ENCODE measurements at places on chromosomes 13 and 19. TPM values are rescaled to one million over a fixed set of nuclear protein-coding genes. Genes with fewer than 3 reads are reported as not detected.
A peak's percentile ranks its signal among the peaks of the same experiment; 100 is the strongest.

Gene TICAM1
- 7.7 TPM for polyA plus RNA-seq

GRCh38 chr13:75480671-75481175, 1.2 kb downstream of the TBC1D4 start:
- DNase-seq: peak; percentile 61

GRCh38 chr13:62846302-62846701, 1430.7 kb upstream of the PCDH20 start:
- DNase-seq: no peak

DNA sequence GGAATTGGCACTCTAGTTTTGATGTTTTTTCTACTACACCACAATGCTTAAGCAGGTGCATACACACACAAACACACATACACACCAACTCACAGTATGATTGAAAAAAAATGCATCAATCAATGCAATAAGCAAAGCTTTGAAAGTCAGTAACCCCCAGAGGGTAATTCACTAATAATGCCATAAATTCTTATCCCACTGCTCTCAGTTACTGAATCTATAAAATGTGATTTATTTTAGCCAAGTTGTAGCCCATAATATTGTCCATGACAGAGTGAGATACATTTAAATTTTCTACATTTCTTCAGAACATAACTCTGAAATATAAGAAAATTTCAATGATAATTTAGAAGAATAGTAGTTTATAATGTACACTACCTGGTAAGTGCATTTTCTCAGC, 87.9 kb downstream of the LIG4 start:
- DNase-seq: no peak

DNA sequence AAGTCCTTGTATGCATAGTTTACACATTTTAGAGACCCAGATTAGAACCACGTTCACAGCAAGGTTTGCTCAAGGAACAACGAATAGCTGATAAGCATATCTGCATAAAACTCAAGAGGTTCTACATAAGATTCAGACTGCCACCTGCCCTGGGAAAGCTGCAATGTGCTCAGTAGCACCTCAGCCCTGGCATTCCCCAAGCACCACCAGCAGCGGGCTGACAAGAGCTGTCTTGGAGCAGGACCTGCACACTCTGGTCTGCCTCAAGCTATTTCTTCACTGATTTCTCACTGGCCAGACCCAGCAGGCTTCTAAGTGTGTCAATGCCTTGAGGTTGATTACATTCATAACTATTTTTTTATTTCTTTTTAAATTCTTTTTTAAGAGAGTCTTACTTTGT, 65.8 kb upstream of the UQCRFS1 start:
- DNase-seq: no peak

Gene TSSK6
- 1.2 TPM for polyA plus RNA-seq

- peak; percentile 76 for DNase-seq
These were observed 42.7 kb downstream of the ADPRHL1 start for GRCh38 chr13:113410472-113411201.

DNA sequence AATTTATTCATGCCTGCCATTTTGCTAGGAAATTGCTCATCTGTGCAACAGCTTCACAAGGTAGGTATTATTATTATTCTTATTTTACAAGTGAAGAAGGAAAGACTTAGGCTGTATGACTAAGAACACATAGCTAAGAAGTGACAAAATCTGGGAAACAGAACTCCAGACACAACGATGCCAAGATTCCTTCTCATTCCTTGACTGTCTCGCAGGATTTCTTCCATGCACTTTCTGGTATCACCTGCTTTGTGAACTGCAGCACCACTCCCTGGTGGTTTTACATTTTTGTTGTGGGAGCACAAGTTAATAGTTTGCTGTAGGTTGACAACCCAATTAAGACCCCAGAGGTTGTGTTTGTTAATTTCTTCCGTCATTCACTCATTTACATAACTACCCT, 188.5 kb downstream of the LACC1 start:
- DNase-seq: no peak

- DNase-seq: no peak
These were observed 470 bp downstream of the ZNF835 start for GRCh38 chr19:56670961-56671612.

DNA sequence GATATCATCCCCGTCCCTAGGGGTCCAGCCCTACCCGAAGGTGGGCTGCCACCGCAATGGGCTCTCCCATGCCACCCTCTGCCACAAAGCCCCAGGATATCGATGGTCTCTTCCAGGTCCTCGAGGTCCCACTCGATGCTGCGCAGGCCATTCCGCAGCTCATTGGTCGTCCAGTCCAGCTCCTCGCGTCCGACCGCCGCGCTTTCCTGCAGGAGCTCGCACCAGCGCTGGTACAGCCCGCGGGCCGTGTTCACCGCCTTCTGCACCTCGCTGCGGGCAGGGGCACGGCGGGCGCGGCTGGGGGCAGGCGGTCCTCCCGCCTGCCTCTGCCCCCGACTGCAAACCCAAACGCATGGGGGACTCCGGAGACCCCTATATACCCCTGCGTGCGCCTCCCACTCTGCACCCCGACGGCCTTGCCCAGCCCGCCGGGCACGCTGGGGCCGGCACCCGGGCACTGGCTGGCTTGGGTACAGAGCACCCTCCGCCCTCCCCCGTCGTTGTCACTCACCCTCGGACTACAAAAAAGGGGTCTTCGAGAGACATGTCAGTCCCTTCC, 468 bp downstream of the STX10 start:
- DNase-seq: peak; percentile 52

- no peak for DNase-seq
These were observed 933 bp downstream of the TFPT start for GRCh38 chr19:54114340-54115108.

Gene ZNF431
- polyA plus RNA-seq: 31.8 TPM

Gene ERFL
- polyA plus RNA-seq: not detected

DNA sequence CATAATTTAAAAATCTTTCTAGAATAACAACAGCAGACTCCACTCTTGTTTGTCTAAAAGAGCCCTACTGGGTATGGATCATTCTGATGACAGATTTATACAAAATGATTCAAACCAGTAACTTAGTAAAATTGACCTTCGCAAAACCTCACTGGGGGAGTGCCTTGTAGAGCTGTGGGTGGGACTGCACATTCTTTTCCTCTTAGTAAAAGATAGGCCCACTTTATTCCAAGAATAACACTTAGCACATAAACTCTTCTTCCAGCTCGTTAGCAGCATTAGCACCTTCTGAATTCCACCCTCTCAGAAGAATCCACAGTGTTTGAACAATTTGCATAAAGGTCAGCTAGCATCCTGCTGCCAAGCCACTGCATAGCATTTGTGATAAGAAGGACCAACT, 106.8 kb downstream of the STOML3 start:
- no peak for DNase-seq

- no peak for DNase-seq
These were observed 158.5 kb downstream of the SLITRK6 start for GRCh38 chr13:85640727-85641126.

Gene SMIM17
- 2.5 TPM for polyA plus RNA-seq

DNA sequence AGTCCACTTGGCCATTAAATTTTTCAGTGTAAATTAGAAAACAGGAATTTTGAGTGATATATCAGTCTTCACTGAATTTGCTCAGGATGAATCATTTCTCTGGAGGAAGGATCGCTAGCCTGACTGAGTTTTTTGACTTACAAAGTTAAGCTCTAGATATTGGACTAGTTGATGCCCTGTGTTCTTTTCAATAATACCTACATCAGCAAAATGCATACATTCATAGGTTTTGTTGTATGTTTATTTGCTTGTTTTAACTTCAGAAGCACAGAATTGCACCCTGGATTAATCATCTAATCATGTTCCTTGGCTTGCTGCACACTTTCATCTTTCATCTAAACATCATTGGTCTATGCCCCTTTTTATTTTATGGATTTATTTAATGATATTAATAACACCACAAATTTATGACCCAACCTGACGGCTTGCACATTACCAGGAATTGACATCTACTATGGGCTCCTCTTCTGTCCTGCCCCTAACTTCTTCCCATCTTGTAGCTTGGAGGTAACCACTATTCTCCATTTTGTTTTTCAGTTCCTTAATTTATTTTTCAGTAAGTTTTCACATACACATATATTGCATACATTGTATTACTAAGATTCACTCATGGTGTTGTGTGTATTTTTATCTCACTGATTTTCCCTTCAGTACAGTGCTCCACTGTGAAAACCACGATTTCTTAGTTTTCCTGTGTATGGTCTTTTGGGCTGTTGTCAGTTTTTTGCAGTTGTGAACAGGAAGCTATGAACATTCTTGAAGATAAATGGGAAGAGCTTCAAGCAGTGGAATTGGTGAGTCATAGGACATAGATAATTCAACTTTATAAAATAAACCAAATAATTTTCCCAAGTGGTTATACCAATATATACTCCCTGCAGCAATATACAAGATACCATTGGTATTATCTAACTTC, 23.3 kb downstream of the COMMD6 start:
- DNase-seq: no peak

DNA sequence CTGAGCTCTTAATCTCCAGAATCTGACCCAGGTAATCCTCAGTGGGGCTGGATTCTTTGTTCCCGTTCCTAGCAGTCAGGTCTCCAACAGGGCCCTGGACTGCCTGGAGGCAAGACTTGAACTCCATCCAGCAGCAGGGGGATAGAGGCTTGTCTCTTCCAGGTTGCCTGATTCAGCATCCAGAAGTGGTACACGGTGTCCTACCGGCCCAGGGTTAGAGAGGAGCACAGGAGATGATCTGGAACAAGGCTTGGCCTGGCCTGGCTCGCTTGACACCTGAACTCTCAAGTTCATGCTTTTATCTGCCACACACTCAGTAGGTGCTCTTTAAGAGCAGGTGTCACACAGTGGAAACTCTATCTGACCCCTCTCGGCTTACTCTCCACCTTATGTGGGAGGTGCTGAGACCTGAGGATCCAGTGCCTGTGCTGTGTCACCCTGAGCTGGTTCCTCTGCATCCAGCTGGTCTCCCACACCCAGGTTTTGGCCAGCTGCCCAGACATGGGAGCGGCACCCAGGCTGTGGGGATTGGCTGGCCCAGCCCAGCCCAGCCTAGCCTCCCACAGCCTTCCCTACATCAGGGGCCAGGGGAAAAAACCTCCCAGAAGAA, at the start of gene CYP4F3:
TSS of gene CYP4F3 (plus strand) at position 604 of the 610 bp plus-strand sequence. CDS start 519 bp downstream, outside the sequence.
- no peak for DNase-seq

DNA sequence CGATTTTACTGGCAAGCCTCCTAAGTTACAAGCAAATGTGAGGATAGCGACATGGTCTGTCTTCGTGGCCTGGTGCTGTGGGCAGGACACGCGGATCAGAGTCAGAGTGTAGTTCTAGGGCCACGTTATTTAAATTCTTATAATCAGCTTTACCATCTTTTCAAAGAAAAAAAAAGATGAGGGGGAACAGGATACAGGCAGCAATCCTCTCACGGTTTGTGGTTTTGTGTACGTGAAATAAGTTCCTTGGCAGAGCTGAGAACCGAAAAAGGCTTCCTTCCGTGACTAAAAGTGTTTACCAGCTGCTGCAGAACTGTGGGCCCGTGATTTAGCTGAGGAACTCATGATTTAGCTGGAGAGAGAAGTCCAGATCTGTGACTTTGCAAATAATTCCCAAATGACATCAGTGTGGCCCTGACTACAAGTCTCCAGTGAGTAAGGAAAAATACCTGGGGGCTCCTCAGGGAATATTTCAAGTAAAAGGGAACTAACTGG, 27.2 kb downstream of the RCBTB2 start:
- DNase-seq: peak; percentile 24

- DNase-seq: no peak
These were observed 6.8 kb upstream of the FRY start for GRCh38 chr13:32024750-32025149.

DNA sequence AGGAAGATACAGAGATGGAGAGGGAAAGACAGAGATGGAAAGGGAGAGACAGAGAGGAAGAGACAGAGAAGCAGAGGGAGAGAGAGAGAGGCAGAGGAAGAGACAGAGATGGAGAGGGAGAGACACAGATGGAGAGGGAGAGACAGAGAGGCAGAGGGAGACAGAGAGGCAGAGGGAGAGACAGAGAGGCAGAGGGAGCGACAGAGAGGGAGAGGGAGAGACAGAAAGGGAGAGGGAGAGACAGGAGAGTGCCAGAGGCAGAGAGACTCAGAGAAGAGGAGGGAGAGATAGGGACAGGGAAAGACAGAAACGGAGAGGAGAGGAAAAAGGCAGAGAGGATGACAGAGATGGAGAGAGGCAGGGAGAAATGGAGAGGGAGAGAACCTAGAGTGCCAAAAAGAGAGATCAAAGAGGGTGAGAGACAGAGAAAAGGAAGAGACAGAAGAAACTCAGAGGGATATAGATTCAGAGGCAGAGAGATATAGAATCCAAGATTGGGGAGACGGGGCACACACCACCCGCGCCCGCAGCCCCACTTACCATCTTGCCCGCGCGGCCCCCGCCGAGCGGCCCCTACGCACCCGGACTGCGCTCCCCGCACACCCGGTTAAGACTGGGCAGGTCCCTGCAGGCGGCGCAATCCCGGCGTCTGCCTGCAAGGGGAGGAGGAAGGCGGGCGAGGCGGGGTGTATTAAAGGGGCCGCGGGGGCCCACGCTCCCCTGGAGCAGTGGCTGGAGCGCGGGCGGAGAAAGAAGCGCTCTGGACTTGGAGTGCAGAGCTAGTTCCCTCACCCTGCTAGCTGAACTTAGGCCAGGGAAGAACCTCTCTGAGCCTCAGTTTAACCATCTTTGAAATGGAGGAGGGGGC, 10.7 kb downstream of the TM6SF2 start:
- no peak for DNase-seq

Data from renal pelvis (tissue), 12 donors.